A673 (cell line): ENCODE measurements at places on chromosomes 6 and 20. TPM values are rescaled to one million over a fixed set of nuclear protein-coding genes. Genes with fewer than 3 reads are reported as not detected.

The NHLRC1 gene
- total RNA-seq = 3.8 and 4.3 TPM in 2 replicates

The BPIFB1 gene
- not detected in 2 replicates for total RNA-seq

The PAK5 gene
- not detected in 2 replicates for total RNA-seq

DNA sequence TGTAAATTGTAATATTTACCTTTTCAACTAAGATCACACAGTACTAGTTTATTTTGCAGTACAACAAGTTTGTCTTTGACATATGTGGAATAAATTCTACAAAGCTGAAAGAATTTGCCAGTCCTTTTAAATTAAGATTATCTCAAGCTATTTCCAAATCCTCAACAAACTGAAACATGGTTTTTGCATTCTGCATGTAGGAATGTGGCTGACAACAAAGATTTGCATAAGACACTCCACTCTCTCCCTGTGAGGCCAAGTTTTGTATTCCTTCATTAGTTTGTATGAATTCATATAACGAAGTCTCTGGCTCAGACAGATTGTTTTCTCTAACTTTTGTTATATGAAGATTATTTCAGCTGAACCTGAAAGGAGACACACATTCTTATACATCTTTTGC lies 124.1 kb upstream of the THEMIS start:
- no peaks in the 10 kb centered on the region for H3K36me3 ChIP-seq
- no peaks in the 10 kb centered on the region for H3K4me1 ChIP-seq
- H3K27ac ChIP-seq = no peak overlapping the region
- no peak for DNase-seq
- no peaks in the 10 kb centered on the region for H3K27me3 ChIP-seq
- H3K4me3 ChIP-seq = no peak overlapping the region

DNA sequence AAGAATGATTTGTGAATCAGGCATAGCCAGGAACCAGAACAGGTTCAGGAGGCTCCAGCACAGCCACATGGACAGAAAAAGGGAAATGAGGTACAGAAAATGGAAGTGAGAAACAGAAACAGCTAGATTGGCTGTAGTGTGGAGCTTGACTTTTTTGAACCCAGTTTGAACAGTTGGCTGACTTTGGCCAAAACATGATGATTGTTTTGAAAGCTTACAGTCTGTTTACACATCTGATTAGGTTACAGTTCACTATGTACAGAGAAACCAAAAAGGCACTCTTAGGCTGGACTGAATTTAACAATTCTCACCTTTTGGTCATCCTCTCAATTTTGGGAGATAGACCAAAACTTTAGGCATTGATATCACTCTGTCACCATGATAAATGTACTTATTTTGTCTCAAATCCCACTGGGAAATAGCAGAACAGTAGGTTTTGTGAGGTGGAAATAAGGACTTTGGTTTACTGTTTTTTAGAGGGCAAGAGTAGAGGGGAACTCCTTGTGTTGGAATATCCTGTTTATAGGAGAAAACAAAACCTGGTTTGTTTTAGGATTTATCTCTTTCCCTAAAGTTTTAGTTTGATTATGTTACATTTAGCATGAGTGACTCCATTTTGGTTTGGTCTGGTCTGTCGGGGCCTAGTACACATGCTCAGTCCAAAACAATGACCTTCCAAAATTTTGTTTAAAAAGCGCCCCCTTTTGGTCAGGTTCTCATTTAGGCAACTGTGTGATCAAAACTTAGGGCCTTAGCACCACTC lies 123.1 kb downstream of the OLIG3 start:
- no peaks in the 10 kb centered on the region for H3K27me3 ChIP-seq
- no peak overlapping the region for H3K4me3 ChIP-seq
- no peak overlapping the region for H3K27ac ChIP-seq
- no peaks in the 10 kb centered on the region for H3K36me3 ChIP-seq
- DNase-seq = peak; percentile 9
- H3K4me1 ChIP-seq = no peaks in the 10 kb centered on the region

- H3K36me3 ChIP-seq = no peaks in the 10 kb centered on the region
- no peak for DNase-seq
- no peaks in the 10 kb centered on the region for H3K27me3 ChIP-seq
- no peaks in the 10 kb centered on the region for H3K4me1 ChIP-seq
- H3K4me3 ChIP-seq = no peak overlapping the region
Measured at GRCh38 chr20:17024513-17025119, 202.2 kb upstream of the PCSK2 start.

DNA sequence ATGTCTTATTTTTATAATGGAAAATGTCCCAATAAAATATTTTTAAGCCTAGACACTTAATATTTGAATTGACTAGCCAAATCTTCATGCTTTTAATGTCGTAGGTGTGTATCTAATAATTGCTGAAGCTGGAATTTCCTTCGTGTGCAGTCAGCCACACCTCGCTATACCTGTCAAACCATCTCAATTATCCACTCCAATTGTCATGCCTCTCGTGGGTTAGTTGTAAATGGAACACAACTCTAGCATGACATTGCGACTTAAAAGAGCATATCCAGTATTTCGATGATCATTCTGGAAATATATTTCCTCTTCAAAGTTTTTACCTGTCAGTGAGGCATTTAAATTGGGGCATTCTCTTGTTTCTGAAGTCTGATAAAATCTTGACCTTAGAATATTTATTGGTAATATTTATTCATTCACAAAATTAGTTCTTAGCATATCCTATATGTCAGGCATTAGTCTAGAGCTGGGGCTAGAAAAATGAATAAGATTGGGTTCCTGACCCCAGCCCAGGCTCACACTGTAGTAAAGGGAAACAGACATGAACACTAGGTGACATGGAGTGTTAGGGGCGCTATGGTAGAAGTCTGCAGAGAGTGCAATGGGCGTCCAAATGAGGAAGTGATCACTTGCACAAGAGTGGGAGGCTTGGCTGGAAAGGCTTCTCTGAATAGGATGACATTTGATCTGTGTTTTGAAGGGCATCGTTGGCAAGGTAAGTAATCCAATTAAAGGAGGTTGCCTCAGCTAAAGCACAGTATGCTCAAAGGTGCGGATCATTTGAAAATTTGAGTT lies 11.0 kb upstream of the CFAP206 start:
- H3K27ac ChIP-seq = no peak overlapping the region
- peaks cover 15% of the 10 kb centered on the region for H3K27me3 ChIP-seq
- H3K4me1 ChIP-seq = no peaks in the 10 kb centered on the region

GRCh38 chr6:152978058-152978457 lies 4.8 kb downstream of the FBXO5 start:
- H3K27ac ChIP-seq = no peak overlapping the region
- peaks cover 74% of the 10 kb centered on the region for H3K36me3 ChIP-seq
- H3K4me1 ChIP-seq = peaks cover 47% of the 10 kb centered on the region
- no peaks in the 10 kb centered on the region for H3K27me3 ChIP-seq
- no peak for DNase-seq

DNA sequence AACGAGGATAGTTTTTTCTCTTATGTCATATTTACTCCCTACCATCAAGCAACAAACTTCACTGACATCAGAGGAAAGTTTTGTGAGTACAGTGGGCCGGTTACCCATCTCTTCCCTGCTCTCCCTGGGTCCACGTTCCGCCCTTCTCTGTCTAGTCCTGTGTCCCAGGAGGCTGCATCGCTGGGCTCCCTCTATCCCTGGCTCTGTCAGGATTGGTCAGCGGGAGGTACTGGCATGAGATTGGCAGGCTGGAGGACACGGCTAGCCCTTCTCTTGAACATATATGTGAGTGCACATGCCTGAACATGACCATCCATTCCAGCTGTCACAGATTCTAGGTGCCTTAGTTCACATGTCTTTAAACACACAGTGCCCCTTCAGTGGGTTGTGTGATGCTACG lies 30.3 kb upstream of the TMEM181 start:
- no peak overlapping the region for H3K4me3 ChIP-seq
- no peaks in the 10 kb centered on the region for H3K4me1 ChIP-seq
- no peak for DNase-seq
- no peak overlapping the region for H3K27ac ChIP-seq

DNA sequence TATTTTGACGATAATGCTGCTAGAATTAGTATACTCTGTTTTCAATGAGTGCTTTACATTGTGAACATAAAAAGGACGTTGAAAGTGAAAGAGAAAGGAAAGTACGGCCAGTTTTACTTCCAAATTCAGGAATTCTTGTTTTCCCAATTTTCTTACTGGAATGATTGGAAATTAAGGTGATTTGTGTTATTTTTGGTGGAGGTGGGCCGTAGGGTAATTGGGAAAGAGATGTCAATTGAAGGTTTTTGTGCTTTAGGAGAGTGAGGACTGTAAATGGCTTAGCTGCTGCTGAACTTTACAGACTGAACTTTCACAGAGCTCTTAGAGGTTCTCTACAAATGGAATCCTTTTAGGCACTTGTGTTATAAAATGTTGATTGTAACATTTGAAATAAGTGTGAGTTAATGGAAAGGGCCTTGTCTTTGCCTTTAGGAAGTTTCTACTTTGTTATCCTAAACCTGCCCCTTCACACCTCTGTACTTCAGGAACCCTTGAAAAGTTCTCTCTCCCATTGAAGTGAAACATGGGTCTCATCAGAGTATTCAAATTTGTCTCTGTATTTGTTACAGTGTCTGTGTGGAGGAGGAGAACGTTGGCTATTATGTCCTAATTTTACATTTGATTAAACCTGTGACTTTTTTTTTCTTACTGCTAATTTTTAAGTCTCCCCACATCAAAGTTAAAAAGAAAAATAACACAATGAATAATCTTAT lies 256.4 kb downstream of the ARID1B start:
- H3K27me3 ChIP-seq = no peaks in the 10 kb centered on the region
- H3K36me3 ChIP-seq = no peaks in the 10 kb centered on the region
- peaks cover 29% of the 10 kb centered on the region for H3K4me1 ChIP-seq
- peak overlapping the region; percentile 53 for H3K27ac ChIP-seq
- H3K4me3 ChIP-seq = peak overlapping the region; percentile 38
- no peak for DNase-seq

GRCh38 chr20:53611449-53611894 lies 17.8 kb upstream of the ZNF217 start:
- peaks cover 52% of the 10 kb centered on the region for H3K4me1 ChIP-seq
- DNase-seq = peak; percentile 87
- no peaks in the 10 kb centered on the region for H3K36me3 ChIP-seq
- H3K27ac ChIP-seq = peak overlapping the region; percentile 39
- no peak overlapping the region for H3K4me3 ChIP-seq

DNA sequence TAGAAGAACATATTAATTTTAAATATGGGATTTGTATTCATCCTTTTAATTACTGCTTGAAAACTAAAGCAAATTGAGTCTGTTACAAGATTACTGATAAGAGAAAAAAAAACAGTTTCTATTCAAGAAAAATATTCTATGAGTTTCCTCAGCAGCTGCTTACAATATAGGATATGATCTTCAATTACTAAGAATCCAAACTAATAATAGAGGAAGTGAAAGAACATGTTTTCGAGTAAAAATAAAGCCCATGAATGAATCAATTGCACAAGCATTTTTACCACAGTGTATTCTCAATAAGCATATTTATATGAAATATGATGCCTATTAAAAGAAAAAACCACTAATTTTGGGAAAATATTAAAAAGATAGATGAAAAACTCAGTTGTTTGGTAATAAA lies 63.4 kb downstream of the AHI1 start:
- H3K27me3 ChIP-seq = no peaks in the 10 kb centered on the region
- no peaks in the 10 kb centered on the region for H3K36me3 ChIP-seq
- H3K4me1 ChIP-seq = no peaks in the 10 kb centered on the region
- no peak overlapping the region for H3K4me3 ChIP-seq
- no peak overlapping the region for H3K27ac ChIP-seq

GRCh38 chr6:166595949-166596348 lies 9.5 kb upstream of the RAMACL start:
- no peak for DNase-seq
- H3K4me1 ChIP-seq = no peaks in the 10 kb centered on the region
- no peaks in the 10 kb centered on the region for H3K36me3 ChIP-seq
- no peak overlapping the region for H3K4me3 ChIP-seq
- H3K27me3 ChIP-seq = no peaks in the 10 kb centered on the region

DNA sequence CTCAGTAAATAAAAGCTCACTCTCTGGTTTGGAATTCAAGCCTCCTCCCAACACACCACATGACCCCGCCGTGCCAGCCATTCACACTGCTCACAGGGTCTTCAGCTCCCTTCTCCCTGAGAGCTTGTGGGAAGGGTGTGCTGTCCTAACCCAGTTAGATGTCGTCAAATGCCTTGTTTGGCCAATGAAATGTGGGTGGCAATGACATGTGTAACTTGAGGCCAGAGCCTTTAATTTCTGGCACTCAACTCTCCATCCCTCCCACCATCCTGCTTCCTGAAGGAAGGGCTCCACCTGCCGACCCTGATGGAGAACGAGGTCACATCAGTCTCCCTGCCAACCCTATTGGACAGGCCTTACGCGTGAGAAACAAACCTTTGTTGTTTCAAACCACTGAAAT lies 224.5 kb upstream of the AGPAT4 start:
- no peak overlapping the region for H3K4me3 ChIP-seq
- H3K27me3 ChIP-seq = no peaks in the 10 kb centered on the region
- peak; percentile 17 for DNase-seq

DNA sequence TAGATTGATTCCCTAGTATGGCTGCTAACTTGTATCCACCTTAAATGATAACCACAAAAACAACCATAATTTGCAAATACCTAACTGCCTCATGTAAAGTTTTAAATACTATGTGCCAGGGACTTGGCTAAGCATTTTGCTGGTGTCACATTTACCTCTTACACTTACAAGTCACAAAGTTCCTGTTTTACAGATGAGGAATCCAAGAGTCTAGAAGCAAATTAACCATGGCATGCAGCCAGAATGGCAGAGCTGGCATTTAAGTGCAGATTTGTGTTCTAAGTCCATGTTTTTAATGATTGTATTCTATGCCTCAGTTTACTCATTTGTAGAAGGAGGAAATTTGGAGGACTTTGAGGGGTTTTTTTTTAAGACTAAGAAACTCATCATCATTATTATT lies 696.7 kb downstream of the PTPRT start:
- no peaks in the 10 kb centered on the region for H3K4me1 ChIP-seq
- H3K36me3 ChIP-seq = no peaks in the 10 kb centered on the region
- DNase-seq = no peak
- no peak overlapping the region for H3K27ac ChIP-seq

DNA sequence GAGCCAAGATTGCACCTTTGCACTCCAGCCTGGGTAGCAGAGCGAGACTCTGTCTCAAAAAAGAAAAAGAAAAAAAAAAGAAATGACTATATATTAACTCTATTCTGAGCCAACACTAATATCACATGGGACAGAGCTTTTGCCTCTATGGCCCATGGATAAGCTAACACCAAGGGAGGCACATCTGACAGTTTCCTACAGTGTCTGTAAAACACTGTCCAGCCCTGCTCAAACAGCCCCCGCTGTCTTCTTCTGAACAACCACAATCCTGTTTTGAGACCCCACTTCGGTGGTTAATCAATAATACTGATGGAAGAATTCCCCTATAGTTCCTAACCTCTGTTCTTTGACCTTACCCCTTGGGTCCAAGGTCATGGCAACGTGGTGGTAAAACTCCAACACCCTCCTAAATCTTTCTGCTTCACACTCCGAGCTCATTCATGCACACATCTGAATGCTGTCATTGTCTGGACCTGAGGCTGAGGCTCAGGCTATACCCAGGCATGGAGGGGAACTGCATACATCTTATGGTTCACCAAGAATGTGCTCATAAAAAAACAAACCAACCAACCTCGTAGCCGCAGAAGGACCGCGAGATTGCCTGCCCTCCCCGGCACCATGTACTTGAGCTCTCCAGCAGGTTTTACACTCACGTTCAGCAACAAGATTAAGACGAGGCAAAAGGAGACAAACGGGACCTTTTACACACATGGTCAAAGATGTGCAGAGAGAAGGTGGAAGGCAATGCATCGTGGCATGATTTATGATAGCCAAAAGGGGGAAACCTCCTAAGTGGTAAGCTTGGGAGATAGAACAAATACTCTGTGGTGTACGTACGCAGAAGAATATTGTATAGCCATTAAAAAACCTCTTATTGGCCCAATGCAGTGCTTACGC lies 105.4 kb upstream of the NFATC2 start:
- no peak overlapping the region for H3K27ac ChIP-seq
- H3K27me3 ChIP-seq = no peaks in the 10 kb centered on the region
- H3K36me3 ChIP-seq = no peaks in the 10 kb centered on the region
- no peak overlapping the region for H3K4me3 ChIP-seq
- H3K4me1 ChIP-seq = peaks cover 63% of the 10 kb centered on the region
- DNase-seq = no peak
